Tibial nerve (tissue), 4 donors: ENCODE measurements at places on chromosomes 12 and 14. TPM values are rescaled to one million over a fixed set of nuclear protein-coding genes. Genes with fewer than 3 reads are reported as not detected.

The CBLN3 gene
- 6.9 TPM for total RNA-seq

The RAPGEF3 gene
- total RNA-seq = 109 TPM

The PLA2G1B gene
- not detected for total RNA-seq

The PTPN6 gene
- 27.3 TPM for total RNA-seq

The SLC15A4 gene
- 41.1 TPM for total RNA-seq

The OR4K14 gene
- not detected for total RNA-seq

The PXN gene
- total RNA-seq = 217 TPM

The TEX22 gene
- total RNA-seq = 0.84 TPM

The SLC25A47 gene
- 2.5 TPM for total RNA-seq

- H3K27ac ChIP-seq = no peak overlapping the region
- H3K4me3 ChIP-seq = no peak overlapping the region
- no peak for DNase-seq
Measured at GRCh38 chr12:66599816-66600215, 79.1 kb downstream of the GRIP1 start.

DNA sequence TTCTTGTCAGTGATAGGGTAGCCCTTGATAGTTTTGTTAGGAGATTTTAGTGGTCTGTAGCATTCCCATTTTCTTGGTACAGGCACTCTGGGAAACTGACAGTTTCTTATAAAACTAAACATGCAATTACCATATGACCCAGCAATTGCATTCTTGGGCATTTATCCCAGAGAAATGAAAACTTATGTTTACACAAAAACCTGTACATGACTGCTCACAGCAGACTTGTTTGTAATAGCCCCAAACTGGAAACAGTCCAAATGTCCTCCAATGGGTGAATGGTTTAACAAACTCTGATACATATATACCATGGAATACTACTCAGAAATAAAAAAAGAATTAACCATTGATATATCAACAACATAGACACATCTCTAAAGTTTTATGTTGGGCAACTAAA is 75.5 kb downstream of the BORCS5 start:
- H3K4me3 ChIP-seq = no peak overlapping the region
- no peaks in the 10 kb centered on the region for H3K4me1 ChIP-seq
- no peak overlapping the region for H3K27ac ChIP-seq
- no peaks in the 10 kb centered on the region for H3K27me3 ChIP-seq
- H3K36me3 ChIP-seq = peaks cover 8% of the 10 kb centered on the region
- DNase-seq = no peak

GRCh38 chr12:6493497-6494257 is at the start of gene NCAPD2:
NCAPD2 (plus strand) TSS chr12:6494102; CDS start chr12:6495099, 997 bp downstream.
- H3K4me3 ChIP-seq = peak within 1 kb of the TSS; percentile 77
- peak within 1 kb of the TSS; percentile 96 for H3K27ac ChIP-seq
- H3K4me1 ChIP-seq = no peaks in the 10 kb centered on the region
- no peaks in the 10 kb centered on the region for H3K27me3 ChIP-seq
- H3K36me3 ChIP-seq = peaks cover 3% of the 10 kb centered on the region
- peak; percentile 84 for DNase-seq

DNA sequence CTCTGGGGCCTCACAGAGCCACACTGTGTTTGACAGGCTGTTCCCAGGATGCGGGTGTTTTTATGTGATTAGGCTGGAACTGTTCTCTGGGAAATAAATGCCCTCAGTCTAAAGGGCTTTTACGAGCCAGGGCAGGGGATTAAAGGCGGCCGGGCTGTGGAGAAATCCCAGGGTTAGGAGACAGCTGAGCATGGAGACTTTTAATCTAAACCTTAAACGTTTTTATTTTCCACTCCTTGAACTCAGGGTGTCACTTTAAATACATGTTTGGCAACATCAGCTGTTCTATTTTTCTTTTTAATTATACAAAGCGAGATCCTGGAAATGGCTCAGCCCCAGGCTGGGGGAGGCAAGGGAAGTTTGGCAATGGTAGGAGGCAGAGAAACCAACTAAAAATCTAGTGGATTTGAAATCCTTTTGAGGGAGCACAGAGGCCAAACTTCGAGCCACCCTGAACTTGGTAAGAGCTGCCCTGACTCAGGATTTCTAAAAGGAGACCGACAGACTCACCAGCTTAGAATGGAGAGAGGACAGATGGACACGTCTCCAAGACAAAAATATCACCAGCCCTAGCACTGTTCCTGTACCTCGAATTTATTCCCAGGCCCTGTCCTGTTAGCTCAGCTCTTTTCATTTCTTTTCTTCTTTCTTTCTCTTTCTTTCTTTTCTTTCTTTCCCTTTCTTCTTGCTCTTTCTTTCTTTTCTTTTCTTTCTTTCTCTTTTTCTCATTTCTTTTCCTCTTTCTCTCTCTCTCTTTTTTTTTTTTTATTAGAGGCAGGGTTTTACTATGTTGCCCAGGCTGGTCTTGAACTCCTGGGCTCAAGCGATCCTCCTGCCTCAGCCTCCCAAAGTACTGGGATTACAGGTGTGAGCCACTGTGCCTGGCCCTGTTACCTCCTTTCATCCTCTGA is 15.8 kb upstream of the ORAI1 start:
- no peak overlapping the region for H3K27ac ChIP-seq
- H3K27me3 ChIP-seq = no peaks in the 10 kb centered on the region
- H3K36me3 ChIP-seq = no peaks in the 10 kb centered on the region
- no peak for DNase-seq

GRCh38 chr12:117599849-117600248 is 238.4 kb upstream of the NOS1 start:
- H3K27ac ChIP-seq = no peak overlapping the region
- no peak overlapping the region for H3K4me3 ChIP-seq
- no peaks in the 10 kb centered on the region for H3K27me3 ChIP-seq
- no peak for DNase-seq
- no peaks in the 10 kb centered on the region for H3K4me1 ChIP-seq

DNA sequence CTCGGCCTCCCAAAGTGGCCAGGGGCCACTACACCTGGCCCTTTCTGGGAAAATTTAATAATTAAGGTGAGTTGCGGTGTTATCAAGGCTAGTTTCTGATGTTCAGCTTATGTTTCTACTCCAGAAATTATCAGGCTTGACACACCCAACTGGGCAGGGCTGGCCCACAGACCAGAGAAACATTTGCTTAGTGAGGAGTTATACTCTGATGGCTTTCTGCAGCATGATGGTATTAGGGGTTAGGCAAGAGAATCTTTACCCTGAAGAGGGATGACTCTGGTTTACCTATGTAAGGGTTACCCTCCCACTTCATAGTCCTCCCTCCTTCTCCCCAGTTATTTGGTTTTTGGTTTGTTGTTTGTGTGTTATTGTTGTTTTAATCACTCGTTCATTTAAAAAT is 24.5 kb upstream of the HECTD1 start:
- H3K36me3 ChIP-seq = no peaks in the 10 kb centered on the region
- H3K4me1 ChIP-seq = peaks cover 8% of the 10 kb centered on the region
- H3K27ac ChIP-seq = peak overlapping the region; percentile 6
- no peak for DNase-seq

GRCh38 chr12:26406813-26407212 is 211.4 kb downstream of the SSPN start:
- H3K4me3 ChIP-seq = no peak overlapping the region
- H3K36me3 ChIP-seq = peaks cover 19% of the 10 kb centered on the region
- H3K27me3 ChIP-seq = no peaks in the 10 kb centered on the region
- H3K4me1 ChIP-seq = no peaks in the 10 kb centered on the region
- no peak overlapping the region for H3K27ac ChIP-seq

GRCh38 chr14:77589099-77589498 is 27.3 kb downstream of the SPTLC2 start:
- no peaks in the 10 kb centered on the region for H3K36me3 ChIP-seq
- H3K27ac ChIP-seq = no peak overlapping the region
- H3K27me3 ChIP-seq = no peaks in the 10 kb centered on the region
- no peak overlapping the region for H3K4me3 ChIP-seq
- no peak for DNase-seq

DNA sequence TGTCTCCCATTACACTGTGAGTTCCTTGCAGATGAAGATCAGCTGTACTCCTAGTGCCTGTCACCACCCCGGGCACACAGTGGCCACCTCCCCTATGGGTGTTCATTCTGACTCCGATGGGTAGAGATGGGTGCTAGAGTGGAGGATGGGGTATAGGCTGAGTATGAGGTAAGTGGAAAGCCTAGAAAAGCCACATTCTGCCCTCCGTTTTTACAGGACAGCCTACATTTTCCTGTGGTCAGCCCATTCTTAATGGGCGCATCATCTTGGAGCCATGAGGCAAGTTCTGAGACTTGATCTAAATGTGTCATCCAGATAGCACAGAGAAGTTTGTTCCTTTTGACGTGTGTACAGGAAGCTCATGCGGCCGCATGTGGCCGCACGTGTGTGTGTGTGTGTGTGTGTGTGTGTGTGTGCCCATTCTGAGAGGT is 166.7 kb upstream of the HIF1A start:
- H3K4me3 ChIP-seq = no peak overlapping the region
- H3K27ac ChIP-seq = no peak overlapping the region
- H3K36me3 ChIP-seq = no peaks in the 10 kb centered on the region
- peaks cover 19% of the 10 kb centered on the region for H3K4me1 ChIP-seq
- DNase-seq = no peak

GRCh38 chr12:129681151-129681550 is 222.7 kb downstream of the TMEM132D start:
- no peaks in the 10 kb centered on the region for H3K4me1 ChIP-seq
- H3K27me3 ChIP-seq = no peaks in the 10 kb centered on the region
- no peaks in the 10 kb centered on the region for H3K36me3 ChIP-seq
- H3K4me3 ChIP-seq = no peak overlapping the region
- no peak for DNase-seq

DNA sequence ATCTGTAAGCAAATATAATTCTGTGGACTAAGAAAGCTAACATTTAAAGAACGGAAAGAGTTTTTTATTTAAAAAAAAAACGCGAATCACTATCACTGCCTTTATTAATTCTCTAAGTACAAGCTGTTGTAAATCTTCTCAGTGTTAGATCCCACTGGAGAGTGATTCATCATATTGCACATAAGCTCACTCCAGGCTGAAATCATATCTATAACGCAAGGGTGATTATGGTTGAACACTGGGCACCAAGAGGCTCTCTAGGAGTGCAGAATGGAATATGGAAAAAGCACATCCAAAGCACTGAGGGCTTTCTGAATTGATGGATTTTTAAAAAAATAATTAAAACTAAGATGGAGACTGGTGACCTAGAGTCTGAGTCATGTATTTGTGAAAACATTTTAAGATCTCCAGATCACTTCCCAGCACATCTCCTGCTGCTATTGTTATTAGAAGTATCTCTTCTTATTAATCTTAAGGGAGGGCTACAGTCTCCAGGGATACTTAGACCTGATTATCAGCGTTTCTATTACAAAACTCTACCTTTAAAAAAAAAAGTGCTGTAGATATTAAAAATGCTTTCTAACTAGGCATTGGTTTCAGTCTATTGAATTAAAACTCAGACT is 1106.8 kb downstream of the AACS start:
- no peak overlapping the region for H3K27ac ChIP-seq
- no peaks in the 10 kb centered on the region for H3K27me3 ChIP-seq

DNA sequence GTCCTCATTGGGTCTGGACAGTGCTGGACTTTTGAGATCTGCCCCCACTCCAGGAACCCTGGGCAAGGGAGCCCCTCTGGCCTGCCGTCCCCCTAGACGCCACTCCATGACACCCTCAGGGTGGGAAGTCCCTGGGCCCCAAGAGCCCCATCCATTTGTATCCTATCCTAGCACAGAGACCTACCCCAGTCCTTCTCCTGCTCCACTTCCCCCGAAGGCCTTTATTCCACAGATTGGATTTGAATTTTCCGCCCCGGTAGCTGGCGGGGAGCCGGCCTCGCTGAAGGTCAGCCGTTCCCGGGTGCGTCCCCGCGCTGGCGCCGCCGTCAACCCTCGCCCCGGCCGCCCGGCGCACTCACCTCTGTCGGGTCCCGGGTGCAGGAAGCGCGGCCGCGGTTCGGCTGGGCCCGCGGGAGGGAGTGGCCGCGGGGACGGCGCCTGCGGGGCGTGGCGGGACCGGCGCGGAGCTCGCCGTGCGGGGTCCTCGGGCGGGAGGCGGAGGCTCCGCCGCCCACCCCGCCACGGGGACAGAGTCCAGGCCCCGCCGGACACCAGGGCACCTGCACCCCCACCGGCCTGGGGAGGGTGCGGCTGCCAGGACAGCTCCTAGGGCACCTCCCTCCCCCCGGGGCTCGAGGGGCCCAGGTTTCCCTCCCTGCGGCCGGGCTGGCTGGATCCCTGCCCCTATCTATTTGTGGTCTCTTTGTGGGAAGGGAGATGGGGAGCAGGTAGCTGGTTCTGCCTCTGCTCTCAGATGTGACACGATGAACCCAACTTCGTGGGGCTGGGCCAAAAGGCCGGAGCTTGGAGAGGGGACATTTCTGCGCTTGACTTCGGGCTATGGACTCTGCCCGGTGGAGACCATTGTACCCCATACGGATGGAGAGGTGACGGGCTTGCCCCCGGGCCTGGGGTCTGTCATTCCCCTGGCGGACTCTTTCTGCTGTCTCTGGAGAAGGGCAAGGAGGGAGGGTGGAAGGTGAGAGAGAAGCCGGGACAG is 19.9 kb upstream of the GPR68 start:
- H3K36me3 ChIP-seq = no peaks in the 10 kb centered on the region
- no peak for DNase-seq
- no peak overlapping the region for H3K27ac ChIP-seq
- no peaks in the 10 kb centered on the region for H3K4me1 ChIP-seq
- peaks cover 46% of the 10 kb centered on the region for H3K27me3 ChIP-seq
- H3K4me3 ChIP-seq = peak overlapping the region; percentile 18

DNA sequence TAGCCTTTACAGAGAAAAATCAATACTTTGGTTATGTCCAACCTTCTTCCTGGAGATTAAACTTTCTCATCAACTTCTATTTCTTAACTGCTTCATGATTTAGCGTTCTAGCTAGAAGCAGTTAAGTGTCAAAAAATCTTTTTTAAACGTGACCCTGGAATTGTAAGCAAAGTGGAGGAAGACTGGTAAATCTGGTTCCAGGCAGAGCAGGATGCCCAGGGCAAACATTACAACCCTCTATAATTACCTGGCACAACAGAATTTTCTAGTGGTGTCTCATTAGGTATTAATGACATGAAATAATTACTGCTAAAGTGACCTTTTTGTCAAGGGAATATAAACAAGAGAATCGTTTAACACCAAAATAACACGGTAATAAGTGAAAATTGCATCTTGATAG is 320.8 kb downstream of the MED13L start:
- no peak for DNase-seq
- H3K4me1 ChIP-seq = peaks cover 3% of the 10 kb centered on the region
- H3K27me3 ChIP-seq = no peaks in the 10 kb centered on the region
- H3K36me3 ChIP-seq = no peaks in the 10 kb centered on the region
- no peak overlapping the region for H3K27ac ChIP-seq
